C1 segment of cervical spinal cord (tissue), 14 donors: ENCODE measurements at places on chromosomes 11 and 22.

DNA sequence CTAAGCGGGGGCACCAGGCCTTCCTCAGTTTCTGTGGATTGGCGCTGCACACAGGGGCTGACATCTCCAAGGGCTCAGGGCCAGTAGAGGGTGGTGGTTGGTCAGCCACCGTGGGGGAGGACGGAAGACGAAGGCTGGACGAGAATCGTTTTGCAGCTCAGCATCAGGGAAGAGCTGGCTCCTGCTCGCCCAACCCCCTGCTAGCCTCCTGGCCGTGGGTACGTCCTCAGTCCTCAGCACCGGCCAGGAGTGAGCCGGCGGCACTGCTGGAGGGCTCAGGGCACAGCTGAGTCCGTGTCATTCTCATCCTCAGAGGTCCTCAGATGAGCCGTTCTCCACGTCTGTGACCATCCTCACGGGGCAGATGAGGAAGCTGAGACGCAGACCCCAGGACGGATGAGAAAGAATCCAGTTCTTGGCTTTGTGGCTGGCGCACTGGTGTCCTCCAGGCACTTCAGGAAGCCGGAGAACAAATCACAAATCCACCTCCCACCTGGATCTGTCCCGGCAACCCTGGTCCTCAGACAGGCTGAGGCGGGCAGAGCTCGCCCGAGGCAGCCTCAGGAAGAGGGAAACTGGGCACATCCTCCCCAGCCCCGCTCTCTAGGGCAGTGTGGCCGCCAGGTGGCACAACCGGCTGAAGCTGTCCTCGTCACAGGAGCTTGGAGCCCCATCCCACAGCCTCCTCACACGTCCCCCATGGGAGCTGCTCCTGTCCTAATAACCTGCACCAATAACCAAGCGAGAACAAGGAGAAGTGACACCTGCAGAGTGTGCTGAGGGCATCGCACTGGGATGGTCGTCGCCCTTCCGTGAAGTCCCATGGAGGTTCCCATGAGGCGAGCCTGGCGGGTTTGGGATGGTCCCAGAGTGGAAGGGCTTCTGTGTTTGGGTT, 393.7 kb downstream of the BRD1 start:
- no peak for DNase-seq

GRCh38 chr11:24239930-24240329, 256.9 kb upstream of the LUZP2 start:
- DNase-seq = no peak

DNA sequence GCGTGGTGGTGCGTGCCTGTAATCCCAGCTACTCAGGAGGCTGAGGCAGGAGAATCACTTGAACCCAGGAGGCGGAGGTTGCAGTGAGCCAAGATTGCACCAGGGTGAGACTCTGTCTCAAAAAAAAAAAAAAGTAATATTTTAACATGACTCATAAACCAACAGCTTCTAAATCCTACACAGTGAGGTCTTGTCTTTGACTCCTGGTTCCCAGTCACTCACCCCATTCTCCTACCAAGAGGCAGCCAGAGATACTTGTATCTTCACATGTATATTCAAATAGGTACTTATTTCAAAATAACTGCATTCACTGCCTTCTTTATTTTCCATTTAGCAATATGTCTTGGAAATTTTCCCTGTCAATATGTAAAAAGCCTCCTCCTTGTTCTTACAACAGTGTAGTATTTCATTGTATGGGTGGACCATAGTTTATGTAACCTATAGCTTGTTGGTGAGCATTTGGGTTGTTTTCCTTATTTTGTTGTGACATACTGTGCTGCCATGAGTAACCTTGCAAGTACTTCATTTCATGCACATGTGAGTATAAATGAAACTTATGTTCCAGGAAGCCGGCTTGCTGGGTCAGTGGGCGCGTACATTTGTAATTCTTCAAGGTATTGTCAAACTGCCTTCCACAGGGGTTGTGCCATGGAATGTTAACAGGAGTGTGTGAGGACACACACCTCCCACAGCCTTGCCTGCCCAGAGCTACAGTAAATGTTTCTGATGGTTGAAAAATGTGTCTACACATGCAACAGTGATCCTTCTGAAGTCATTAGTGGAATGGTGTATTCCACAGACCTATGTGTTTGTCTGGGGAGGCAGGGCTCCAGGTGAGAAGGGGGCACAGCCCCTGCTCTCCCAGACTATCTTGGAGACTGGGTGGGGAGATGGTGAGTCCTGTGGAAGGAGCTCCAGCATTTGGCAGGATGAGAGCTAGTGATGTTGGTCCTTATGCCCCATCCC, 47.9 kb downstream of the OSBP2 start:
- DNase-seq = no peak

- no peak for DNase-seq
Observed at GRCh38 chr22:31651664-31652063, 10.4 kb downstream of the PISD start.

- DNase-seq = peak; percentile 49
Observed at GRCh38 chr22:38176170-38176741, 5.4 kb downstream of the PLA2G6 start.

DNA sequence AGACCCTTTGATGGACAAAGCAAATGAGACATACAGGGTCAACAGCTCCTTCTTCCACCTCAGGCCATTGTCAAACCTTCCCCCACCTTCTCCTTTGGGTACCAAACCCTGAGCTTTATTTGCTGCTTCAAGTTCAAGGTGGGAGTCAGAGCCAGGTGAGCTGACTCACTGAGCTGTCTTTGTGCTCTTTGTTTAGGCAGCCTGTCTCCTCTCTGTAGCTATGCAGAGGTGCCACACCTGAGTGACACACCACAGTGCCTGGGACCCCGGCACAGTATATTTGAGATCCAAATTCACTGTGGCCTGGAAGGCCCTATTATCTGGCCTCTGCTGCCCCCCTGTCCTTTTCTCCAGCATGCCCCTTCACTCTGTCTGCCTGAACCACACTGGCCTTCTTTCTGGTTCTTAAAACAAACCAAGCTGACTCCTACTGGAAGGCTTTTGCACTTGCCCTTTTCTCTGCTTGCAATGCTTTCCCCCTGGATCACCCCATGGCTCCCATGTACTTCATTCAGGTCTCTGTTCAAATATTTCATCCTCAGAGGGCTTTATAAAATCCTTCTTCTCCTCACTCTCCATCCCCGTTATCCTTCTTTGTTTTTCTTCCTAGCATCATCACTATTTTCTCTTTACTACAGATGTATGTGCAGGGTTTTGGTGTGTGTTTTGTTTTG, 16.1 kb downstream of the LMO2 start:
- DNase-seq = no peak

GRCh38 chr22:46428602-46429324, 93.2 kb downstream of the TRMU start:
- no peak for DNase-seq
